Central memory CD4-positive, alpha-beta T cell (primary cell): ENCODE measurements at places on chromosomes 4 and X.

- no peak for DNase-seq
These were observed 89.7 kb upstream of the PPARGC1A start for GRCh38 chr4:23979534-23979933.

DNA sequence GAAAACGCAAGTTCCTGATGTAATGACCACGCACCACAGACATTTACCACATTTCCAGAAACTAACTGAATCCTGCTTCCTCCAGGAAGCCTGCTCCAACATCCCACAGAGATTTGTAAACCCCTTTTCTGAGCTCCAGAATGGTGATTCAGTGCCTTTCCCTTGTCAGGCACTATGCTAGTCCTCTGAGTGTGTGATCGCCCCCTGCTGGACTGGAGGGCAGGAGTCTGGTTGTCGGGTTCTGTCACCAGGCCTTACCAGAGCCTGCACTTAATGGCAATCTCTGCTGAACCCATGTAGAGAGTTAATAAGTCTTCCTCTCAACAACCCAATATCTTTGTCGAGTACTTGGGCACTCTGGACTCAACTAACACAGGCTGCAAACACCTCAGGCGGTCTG, 14.5 kb upstream of the KDM5C start:
- DNase-seq, result peak; percentile 8

- DNase-seq, result no peak
These were observed 33.9 kb downstream of the DIPK2B start for GRCh38 chrX:45166781-45167180.

DNA sequence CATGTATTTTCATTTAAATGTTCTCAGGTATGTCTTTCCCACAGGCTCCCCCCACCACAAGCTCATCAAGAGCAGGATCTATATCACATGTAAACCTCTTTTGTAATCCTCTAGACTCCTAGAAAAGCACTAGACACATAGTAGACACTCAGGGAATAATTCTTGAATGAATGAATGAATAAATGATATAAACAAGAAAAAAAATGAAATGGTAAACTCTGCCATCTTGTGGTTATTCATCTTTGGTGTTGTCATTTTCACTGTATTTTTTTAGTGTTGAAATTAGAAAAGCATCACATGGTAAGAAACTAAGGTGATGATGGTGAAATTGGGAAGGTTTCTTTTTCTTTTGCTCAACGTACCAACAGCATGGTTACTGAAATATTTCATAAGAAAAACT, 34.2 kb upstream of the C1GALT1C1 start:
- DNase-seq, result peak; percentile 11

DNA sequence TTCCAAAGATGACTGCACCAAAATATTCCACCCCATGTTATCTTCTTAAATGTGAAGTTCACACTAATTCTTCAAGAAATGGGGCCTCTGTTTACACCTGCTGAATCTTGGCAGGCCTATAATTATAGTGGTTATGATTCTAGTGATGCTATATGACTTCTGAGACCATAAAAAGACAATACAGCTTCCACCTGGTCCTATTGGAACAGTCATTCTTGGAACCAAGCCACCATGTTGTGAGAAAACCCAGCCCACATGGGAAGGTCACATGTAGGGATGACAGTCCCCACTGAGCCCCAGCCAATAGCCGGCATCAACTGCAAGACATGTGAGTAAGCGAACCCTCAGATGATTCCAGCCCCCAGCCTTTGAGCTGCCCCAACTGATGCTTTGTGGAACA, 587.5 kb downstream of the MID1IP1 start:
- no peak for DNase-seq

- no peak for DNase-seq
These were observed 325.2 kb downstream of the LDB2 start for GRCh38 chr4:16573206-16573605.

GRCh38 chrX:72038016-72038415, 93.7 kb downstream of the RTL5 start:
- DNase-seq, result no peak
